ENCODE measurements at places on chromosomes 2 and 18.

GRCh38 chr2:143001501-143001900 lies 124.0 kb downstream of the KYNU start:
- no peak for DNase-seq

GRCh38 chr18:43620936-43621335 lies 343.6 kb upstream of the SYT4 start:
- peak; percentile 11 for DNase-seq

GRCh38 chr18:56795381-56795780 lies 144.2 kb downstream of the WDR7 start:
- no peak for DNase-seq

- no peak for DNase-seq
Measured at GRCh38 chr18:77529492-77530176, 280.0 kb downstream of the GALR1 start.

DNA sequence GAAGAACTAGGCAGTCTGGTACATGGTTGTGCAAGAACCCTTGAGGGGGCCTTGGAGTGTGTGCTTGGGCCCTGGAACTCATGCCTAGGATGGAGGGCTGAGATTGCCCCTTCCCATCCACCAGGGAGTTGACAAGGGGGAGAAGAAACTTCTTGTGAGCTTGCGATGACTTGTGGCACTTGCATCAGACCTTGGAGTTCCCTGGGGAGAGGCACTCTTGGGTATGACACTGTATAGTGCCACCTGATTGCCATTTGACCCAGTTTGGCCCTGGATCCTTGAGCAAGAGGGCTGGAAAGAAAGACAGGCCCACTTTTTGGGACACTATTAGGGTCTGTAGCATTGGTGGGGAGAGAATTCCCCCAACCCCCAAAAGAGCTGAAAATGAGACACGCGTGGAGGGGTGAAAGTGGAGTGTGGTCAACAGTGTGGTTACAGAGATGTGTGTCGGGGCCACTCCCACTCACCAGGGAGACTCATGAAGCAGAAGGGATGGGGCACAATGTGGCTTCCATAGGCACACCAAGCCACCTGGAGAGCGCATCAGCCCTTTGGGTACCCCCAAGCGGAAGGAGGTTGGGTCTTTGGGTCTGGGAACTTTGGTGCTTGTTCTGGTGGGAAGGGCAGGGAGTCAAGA lies 101.3 kb downstream of the MSH2 start:
- DNase-seq: no peak

DNA sequence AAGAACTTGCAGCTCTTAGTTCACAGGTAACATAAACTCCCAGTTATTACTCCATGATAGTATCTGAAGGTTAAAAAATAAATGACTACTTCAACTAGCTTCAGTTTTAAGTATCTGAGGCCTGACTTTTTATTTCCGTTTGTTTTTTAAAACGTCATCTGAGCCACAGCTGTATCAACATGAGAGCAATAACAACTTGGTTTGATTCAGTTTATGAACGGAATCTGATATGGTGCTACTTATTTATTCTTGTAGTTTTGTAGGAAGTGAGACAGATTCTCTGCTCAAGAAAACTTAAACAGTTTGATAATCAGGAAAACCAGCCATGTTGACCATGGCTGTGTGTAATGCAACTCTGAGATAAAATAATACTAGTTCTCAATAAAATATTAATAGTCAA lies 34.9 kb downstream of the NAB1 start:
- peak; percentile 17 for DNase-seq

- DNase-seq: no peak
Measured at GRCh38 chr2:231362555-231363184, 32.8 kb upstream of the B3GNT7 start.

- no peak for DNase-seq
Measured at GRCh38 chr2:131567891-131568290, 40.2 kb downstream of the CCDC74A start.

DNA sequence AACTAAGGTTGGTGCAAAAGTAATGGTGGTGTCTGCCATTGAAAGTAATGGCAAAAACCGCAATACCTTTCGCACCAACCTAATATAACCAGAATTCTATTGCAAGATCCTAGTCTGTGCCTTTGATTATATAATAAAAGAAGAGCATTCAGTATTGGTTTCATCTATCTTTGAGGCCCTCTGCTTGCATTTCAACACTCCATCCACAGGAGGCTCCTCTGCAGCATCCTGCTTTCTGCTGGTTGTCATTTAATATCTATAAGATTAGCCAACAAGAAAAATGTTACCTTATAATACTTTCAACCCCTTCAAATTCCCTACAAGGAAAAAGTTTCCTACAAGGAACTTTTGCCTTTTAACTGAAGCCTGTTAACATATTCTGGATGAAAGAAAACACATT lies 139.2 kb downstream of the CDCA7 start:
- DNase-seq: no peak

DNA sequence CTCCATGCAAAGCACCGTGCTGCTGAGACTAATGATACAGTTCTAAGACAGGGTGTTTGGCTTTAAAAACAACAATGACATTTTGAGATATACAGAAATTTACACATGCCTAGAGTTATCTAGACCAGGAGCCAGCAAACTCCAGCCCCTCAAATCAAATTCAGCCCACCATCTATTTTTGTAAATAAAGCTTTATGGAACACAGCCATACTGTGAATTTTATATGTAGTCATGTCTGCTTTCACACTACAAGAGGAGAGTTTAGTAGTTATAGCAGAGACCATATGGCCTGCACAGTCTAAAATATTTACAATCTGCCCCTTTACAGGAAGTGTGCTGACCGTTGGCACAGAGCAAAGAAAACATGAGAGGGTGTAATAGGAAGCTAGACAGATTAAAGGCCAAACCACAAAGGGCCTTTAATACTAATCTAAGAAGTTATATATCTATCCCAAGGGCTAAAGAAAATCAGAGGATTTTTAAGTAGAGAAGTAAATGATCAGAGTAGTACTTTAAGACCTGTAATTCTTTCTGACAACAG lies 39.4 kb downstream of the NBAS start:
- DNase-seq: no peak

- no peak for DNase-seq
Measured at GRCh38 chr2:883260-883802, 67.3 kb upstream of the SNTG2 start.

- DNase-seq: no peak
Measured at GRCh38 chr2:193561054-193561453, 1366.3 kb upstream of the TMEFF2 start.

- no peak for DNase-seq
Measured at GRCh38 chr2:10235909-10236550, 66.7 kb upstream of the HPCAL1 start.

GRCh38 chr18:75290737-75291358 lies 80.3 kb downstream of the TSHZ1 start:
- no peak for DNase-seq

GRCh38 chr2:16553226-16553625 lies 112.4 kb downstream of the CYRIA start:
- DNase-seq: no peak

Measured in NCI-H2029 (cell line).